Hematopoietic multipotent progenitor cell treated with erythropoietin and hydrocortisone succinate and interleukin-3 and kit ligand, for 6 days (in vitro differentiated cells): ENCODE measurements at places on chromosomes 5 and 9.

- no peak for DNase-seq
Measured at GRCh38 chr9:116452634-116453033, 234.5 kb upstream of the TRIM32 start.

- DNase-seq, result no peak
Measured at GRCh38 chr5:149229298-149229937, 42.2 kb upstream of the AFAP1L1 start.

DNA sequence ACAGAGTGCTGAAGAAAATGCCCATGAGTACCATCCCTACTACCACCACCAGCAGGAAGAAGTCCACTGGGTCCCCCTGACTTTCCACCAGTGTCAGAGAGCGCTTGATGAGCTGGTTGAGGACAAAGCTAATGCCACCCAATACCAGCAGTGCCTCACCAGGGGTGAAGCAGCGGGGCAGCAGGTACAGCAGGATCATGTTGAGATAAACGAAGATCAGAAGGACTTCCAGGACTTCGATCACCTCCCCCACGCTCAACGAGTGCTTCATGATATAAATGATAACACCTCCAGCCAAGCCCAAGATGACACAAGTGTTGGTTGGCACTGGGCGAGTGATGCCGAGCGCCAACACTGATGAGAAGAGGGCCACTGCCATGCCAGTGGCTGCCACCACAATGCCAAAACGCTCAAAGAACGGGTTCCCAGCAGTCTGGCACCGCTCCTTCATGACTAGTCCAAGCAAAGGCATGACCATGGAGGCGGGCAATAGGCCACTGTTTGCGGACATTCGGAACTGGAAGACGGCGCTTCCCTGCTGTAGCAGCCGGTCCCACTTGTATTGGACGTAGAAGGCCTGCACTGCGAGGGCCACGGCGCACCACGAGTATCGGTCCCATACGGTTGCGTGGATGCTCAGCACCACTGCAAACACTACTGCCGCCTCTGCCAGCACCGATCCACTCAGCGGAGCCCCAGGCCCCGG, 679 bp downstream of the DOLK start:
- peak; percentile 51 for DNase-seq

DNA sequence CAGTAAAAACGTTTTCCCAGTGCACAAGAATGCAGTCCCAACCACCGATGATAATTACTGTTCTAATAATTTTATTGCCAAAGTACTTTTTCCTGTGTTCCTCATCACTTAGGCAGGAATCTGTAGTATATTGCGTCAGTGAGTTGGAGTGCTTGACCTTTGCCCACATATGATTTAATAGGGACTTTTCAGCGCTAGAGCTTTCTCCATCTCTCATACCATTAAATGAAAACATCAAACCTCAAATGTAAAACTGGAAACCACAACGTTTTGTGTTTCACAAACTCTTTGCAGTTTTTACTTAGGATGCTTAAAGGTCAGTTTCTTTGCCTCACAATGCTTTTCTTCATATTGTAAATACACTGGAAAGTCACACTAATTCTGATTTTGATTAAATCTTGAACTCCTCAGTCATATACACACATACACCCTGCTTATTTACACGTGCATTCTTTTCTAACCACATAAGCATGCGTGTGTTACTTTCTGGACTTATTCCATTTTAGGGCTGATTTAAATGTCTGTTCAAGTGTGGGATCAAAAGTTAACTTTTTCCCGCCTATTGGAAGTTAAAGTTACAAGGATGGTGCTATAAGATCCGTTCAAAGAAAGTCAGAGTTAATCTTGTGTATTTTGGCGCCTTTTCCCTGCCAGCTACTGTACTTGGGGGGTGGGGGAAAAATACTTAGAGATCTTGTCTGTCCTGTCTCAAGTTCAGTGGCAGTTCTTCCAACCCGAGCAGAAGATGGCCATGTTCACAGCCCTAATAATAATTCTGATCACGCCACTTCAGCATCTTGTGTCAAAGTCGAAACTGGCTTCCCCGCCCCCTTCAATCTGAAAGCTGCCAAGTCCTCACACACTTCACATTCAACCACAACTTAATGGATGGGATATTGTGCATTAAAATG, 6.6 kb upstream of the NFIB start:
- DNase-seq, result no peak

DNA sequence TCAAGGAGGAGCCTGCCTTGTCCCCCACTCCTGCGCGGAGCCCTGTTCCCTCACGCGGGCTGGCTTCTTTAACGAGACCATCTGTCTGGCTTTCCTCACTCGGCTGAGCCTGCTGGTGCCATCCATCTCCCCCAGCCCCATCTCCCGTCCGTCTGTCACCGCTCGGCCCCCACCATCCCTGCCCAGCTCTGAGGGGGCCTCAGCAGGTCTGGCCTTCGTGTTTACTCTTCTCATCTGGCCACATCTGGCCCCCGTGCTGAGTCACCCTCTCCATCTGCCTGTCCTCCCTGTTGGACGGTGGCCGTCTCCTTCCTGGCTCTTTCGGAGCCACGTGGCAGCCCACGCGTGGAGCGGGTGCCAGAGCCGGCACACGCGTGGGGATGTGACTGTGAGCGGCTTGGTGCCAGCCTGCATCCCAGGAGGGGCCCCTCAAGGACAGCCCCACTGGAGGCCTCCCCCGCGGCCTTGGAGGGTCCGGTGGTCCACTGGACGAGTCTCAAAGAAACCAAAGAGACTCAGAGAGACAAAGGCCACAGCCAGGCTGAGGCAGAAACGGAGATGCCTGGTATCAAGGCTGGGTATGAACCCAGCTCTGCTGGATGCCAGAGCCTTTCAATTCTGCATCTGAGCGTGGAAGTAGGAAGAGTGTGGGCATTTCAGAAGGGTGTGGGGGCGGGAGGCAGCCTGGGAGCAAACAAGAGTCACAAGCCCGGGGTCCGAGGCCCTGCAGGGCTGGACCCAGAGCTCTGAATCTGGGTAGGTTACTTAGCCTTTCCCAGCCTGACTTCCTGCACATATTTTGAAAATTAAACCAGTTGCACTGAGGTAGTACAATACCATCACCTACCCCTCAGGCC, 76.7 kb upstream of the UNC5A start:
- DNase-seq, result no peak
